ENCODE measurements at places on chromosomes 6 and 20.

GRCh38 chr6:31586599-31587281 is 663 bp downstream of the LST1 start:
- DNase-seq = no peak

DNA sequence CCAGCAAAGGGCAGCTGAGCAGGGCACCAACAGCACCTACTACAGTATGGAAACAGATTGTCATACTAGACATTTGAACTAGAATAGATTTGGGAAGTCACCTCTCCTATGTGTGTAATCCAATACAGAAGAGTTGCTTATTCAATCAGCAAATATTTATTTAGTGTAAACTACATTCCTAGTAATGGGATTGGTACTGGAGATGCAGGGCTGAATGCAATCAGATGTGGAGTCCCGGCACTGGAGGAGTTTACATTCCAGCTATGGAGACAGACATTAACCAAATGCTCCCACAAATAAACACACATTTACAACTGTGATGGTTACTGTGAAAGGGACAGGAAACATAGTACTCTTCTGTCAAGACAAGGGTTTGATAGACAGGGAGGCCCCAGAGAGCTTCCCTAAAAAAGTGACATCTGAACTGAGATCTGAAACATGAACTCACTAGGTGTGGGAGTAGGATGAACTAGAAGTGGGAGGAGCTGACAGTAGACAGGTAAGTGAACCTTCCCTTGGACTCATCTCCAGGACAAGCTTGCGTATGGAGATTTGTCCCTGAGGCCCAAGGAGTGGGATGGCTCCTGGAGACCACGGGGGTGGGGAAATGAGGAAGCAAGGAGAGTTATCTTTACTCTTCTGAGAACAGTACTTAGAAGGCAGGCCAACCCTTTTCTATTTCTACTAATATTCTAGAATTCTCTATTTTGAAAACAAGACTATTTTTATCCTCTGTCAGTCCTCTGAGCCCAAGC is 420.5 kb downstream of the MAFB start:
- DNase-seq = no peak

DNA sequence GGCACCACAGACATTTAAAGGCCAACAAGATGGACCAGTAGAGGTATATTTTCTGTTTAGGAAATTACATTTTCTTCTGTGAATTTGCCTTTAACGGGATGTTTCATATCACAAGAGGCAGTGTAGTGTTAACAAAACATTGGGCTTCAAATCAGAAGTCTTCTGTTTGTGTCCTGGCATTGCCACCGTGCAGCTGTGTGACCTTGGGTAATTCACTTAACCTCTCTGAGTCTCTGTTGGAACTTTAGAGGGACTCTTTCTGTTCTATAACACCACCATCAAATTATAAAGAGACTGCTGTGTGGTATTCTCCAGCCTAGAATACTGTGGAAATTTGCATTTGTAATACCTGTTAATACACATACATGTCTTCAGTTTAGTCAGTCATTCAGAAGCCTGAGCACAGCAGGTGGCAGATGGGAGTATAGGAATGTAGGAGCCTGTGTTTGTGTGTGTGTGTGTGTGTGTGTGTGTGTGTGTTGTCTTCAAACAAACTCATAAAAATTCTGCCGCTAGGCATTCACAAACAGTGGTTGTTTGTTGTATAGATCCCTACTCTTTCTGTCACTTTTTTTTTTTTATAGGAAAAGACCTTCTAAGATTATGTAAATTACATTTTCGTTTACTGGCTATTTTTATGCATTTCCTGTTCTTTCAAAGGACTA is 22.6 kb downstream of the UST start:
- no peak for DNase-seq

- DNase-seq = no peak
These were observed 318.9 kb downstream of the BTBD9 start for GRCh38 chr6:38320843-38321242.

DNA sequence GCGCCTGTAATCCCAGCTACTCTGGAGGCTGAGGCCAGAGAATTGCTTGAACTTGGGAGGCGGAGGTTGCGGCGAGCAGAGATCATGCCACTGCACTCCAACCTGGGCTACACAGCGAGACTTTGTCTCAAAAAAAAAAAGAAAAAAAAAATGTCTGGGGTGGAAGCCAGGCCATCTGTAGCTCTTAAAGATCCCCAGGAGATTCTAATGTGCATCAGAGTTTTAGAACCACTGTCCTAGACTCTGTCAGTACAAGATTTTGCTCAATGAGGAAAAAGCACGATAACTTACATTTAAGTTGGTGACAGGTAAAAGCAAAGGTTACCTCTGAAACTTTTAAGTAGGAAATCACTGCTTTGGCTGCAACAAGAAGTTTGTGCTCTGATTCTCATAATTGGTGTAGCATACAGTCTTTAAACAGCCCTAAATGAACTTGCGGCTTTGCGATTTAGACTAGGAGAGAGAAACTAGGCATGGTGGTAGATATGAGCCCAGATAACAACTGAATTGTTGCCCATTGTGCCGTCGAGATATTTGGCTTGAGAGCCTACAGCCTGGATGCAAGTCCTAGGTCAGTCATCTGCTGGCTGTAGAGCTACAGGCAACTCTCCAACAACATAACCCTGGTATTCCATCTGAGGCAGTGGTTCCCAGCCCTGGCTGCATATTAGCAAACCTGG is 67.2 kb downstream of the BACH2 start:
- no peak for DNase-seq

GRCh38 chr20:7449269-7449668 is 491.0 kb downstream of the HAO1 start:
- no peak for DNase-seq

- DNase-seq = no peak
These were observed 58.3 kb upstream of the MAP3K4 start for GRCh38 chr6:160933256-160933655.

DNA sequence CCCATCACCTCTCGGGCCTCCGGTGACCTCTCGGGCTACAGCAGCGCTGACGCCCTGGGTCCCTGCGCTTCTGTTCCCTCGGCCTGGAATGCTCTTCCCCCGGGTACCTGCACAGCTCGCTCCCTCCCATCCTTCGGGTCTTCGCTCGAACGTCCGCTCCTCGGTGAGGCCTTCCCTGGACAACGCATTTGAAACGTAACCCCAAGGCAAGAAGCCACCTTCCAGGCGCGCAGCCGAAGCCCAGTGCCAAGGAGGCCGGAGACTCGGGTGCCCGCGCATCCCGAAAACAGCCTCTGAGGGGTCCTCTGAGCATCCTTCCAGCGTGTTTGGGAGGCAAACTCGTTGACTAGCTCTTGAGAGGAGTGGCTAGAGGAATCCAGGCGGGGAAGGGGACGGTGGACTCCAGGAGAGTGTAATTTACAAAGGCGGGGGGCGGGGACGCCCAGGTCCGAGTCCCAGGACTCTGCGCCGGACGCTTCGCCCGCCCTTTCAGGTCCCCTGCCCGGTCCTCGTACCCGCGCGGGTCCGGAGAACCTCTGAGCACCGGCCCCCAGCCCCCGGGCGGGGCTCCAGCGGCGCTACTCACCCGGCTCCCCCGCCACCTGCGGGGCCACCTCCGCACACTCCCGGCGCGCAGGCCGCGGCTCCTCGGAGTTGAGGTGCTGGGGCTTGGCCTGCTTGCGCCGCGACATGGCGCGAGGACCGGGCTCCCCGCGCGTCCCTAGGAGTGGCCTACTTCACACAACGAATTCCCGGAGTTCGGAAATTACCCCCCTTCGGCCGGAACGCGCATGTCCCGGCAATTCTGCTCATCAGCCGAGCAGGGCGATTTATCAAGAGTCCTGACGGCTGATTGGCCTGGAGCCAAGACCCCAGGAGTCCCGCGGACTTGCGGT is 86.8 kb downstream of the ZFP64 start:
- DNase-seq = no peak

DNA sequence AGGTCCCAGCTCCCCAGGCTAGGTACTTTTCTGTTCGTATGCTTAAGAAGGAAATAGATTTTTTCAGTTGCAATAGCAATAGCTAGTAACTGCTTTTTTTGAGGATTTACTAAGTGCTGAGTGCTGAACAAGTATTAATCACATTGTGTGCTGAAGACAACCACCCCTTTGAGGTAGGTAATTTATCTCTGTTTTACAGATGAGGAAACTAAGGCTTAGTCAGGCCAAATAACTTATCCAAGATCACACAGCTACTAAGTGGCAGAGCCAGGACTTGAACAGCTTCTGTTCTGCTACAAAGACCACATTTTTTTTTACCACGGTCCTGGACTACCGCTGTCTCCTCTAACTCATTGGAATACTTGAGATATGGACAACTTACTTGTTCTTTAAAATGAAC is 39.8 kb downstream of the LRRN4 start:
- DNase-seq = no peak

DNA sequence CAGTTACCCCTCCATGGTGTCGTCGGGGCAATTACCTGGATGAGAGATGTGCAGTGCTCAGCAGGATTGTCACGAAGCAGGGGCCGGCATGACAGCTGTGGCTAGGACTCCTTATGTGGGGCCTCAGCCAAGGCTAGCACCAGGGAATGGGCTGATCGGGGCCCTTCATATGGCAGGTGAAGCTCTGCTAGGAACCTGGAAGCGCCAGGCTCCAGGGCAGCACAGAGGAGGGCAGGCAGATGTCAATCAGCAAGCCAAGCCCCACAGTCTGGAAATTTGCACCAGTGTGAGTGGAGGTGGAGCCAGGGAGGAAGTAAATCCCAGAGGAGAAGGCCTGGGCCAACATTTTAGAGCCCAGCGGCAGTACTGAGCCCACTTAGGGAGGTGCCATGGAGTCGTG is 21.2 kb downstream of the SYNDIG1 start:
- DNase-seq = no peak

DNA sequence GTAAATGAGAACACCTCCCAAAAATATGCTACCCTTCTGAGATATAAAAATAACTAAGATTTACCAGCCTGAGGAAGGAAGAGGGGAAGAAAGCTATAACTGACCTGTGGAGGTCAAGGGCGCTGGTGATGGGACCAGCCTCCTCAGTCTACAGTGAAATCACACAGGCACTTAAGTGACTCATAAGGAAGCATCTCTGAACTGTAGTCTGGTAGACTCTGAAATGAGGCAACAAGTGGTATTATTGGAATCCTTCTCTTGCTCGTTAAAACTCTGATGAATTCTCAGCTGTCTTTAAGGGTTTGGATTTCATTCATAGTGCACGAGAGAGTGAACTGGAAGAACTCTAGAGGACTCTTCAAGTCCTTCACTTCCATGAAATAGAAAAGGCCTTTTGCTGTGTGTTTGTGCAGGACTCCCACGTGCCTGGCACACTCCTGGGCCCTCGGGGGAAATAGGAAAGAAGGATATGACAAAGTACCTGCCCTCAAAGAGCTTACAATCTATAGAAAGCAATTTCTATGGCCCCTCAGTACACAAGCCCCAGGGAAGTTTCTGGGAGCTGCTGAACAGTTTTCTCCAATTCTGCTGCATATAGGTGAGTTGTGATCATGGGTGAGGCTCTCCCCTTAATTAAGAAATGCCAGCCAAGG is 231.8 kb upstream of the RREB1 start:
- DNase-seq = no peak

DNA sequence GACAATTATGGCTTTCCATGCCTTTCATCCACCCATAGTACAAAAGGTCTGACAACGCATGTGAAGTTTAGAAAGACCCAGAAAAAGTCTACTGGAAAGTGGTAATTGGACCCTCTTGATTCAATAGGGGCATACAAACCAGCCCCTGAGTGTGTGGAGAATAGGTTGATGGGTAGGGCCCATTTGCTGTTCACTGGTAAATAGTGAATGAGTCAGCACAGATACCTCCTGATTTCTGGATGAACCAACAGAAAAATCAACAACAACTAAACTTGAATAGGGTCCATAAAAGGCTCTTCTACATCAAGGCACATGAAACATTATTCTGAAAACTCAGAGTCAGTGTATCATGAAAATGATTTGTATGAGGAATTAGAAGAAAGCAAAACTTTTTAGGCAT is 235.4 kb upstream of the SLC35B3 start:
- no peak for DNase-seq

GRCh38 chr6:63611560-63611959 is 24.0 kb upstream of the PHF3 start:
- DNase-seq = no peak

DNA sequence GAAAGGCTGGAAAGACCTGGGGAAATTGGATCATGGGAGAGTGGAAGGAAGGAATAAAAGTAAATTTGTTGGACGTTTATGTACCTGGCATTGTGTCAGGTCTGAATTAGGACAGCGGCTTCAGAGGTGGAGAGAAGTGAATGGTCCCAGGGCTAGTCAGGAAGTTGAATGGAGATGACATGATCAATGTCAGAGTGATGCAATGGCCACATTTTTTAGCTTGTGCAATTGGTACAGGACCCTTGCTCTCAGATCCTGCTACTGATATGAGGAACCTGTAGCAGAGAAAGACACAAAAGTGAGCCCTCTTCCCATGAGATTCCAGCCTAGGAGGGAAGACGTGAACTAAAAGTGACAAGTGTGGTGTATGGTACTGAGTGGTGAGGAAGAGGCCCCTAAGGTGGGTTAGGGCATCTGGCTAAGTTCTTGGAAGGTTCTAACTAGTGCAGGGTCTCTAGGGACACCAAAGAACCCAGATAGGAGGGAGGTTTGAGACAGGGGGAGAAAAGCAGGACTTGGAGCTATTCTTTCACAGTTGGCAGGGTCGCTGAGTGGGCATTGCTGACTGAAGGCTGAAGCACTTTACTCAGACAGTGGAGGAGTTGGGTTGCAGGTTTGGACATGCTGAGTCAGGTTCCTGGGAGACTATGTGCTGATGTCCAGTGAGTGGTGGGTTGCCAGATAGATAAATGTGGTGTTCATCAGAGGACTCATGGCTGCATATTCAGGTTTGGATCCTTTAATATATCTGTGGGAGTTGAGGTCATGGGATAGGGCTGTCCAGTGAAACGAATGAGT is 266.1 kb upstream of the RNF24 start:
- DNase-seq = no peak

GRCh38 chr6:41288030-41288753 is 1.7 kb upstream of the TREM1 start:
- no peak for DNase-seq

DNA sequence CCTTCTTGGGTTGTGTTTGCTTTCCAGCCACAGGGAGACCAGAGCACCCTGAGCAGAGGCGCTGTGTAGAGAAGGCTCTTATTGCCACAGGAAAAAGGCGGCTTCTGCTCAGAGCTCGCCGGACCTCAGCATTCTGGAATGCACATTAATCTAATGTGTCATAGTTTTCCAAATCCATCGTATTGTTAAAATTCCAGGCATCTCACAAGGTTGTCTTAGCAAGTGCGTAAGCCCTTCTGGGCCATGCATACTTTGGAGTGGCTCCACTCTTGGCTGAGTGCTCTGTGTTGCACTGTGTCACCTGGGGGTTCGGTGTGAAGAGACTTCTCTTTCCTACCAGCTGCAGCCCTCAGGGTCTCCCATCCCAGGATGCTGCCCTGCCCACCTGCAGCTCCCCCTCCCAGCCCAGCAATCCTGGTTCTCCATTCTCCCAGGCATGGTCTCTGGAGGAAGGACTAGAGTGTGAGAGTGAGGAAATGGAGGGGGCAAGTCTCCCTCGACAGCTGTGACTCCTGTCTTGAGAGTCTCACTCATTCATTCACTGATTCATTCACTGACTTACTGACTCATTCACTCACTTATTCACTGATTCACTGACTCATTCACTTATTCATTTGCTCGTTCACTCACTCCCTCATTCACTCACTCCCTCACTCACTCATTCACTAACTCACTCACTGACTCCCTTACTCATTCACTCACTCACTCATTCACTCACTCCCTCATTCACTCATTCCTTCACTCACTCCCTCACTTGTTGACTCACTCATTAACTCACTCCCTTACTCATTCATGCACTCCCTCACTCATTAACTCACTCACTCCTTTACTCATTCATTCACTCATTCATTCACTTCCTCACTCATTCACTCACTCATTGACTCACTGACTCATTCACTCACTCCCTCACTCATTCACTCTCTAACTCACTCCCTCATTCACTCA is 83.7 kb upstream of the MPC1 start:
- peak; percentile 80 for DNase-seq

- no peak for DNase-seq
These were observed 91.7 kb upstream of the MAP3K4 start for GRCh38 chr6:160899671-160900430.

Data from amniotic stem cell (primary cell).